ENCODE measurements at places on chromosomes 2 and 18. TPM values are rescaled to one million over a fixed set of nuclear protein-coding genes. Genes with fewer than 3 reads are reported as not detected.

Gene MAT2A
- 201 TPM for total RNA-seq

Gene BUB1
- total RNA-seq, result 67.8 TPM

Gene SCN7A
- total RNA-seq, result not detected

Gene UPP2
- total RNA-seq, result not detected

Gene PSMA8
- not detected for total RNA-seq

Gene ALPI
- not detected for total RNA-seq

Gene STRN
- total RNA-seq, result 46.8 TPM

Gene CD8B
- not detected for total RNA-seq

Measured in thoracic aorta endothelial cell (primary cell).